Vagina (tissue), 2 donors: ENCODE measurements at places on chromosomes 3 and 15. TPM values are rescaled to one million over a fixed set of nuclear protein-coding genes. Genes with fewer than 3 reads are reported as not detected.

Gene ARPIN
- 20.1 TPM for total RNA-seq

DNA sequence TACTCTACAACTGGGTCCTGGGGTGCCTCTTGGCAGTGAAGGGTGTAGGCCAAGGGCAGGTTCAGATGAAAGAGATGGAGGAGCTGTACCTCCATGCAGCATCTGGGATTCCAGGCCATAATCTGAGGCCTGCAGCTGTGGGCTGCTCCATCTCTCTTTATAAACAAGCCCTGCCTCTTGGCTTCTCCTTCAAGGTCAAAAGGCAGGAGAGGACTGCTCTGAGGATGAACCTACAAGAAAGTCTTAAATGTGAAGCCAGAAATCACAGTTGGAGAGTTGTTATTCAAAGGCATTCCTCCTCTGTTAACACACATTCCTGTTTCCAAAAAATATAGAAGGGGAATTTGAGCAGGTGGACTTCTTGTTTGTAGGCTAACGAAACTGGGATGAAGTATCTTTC is 355.5 kb downstream of the NTRK3 start:
- no peak for DNase-seq

GRCh38 chr15:66603301-66604179 is 37.7 kb upstream of the LCTL start:
- no peak for DNase-seq

- DNase-seq: no peak
These were observed 161.1 kb downstream of the CACNA2D3 start for GRCh38 chr3:54283470-54283869.

- no peak for DNase-seq
These were observed at the start of gene C3orf85 for GRCh38 chr3:109136523-109136922. C3orf85 (plus strand) TSS chr3:109136719; CDS start chr3:109136848, 129 bp downstream.

GRCh38 chr15:101225658-101226057 is 26.2 kb downstream of the CHSY1 start:
- no peak for DNase-seq

- no peak for DNase-seq
These were observed 137.6 kb downstream of the AQP9 start for GRCh38 chr15:58275785-58276184.

- DNase-seq: no peak
These were observed 10.4 kb upstream of the ZNF662 start for GRCh38 chr3:42895580-42895868.

DNA sequence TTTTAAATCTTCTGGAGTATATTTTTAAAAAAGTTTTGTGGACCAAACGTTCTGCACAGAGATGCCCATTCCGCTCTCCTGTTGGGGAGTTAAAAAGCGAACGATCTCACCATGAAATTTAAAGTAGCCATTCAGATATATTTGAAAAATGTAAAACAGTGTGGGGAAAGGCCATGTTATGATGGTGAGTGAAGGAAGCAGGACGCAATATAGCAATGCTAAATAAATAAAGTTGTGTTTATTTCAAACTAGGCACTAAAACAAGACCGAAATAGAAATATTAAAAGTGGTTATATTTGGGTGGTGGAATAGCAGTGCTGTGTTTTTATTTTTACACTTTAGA is 327 bp upstream of the CCDC13 start:
- no peak for DNase-seq

DNA sequence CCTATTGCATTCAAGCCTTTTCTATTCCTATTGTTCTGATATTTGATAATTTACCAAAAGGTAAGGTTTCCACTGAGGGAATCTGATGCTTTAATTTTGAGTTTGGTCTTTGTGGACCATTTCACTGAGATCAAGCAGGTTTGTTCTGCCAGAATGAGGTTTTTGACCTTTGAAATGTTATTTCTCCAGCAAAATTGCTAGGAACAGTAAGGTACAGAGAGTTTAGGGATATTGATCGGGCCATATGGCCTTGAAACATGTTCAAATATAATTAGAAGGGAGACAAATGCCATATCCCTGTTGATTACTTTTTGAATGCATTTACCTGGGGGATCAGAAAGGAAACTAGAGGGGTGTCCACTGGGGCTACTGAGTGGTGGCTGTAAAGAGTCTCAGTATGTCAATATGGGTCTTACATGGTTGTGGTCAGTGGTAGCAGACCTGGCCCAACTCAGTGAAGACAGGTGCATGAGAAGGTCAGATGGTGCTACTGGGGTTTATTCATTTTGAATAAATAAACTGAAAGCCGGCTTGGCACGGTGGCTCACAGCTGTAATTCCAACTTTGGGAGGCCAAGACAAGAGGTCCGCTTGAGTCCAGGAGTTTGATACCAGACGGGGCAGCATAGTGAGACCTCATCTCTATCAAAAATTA is 100.2 kb downstream of the SV2B start:
- no peak for DNase-seq

GRCh38 chr15:91186904-91187656 is 87.0 kb downstream of the SV2B start:
- DNase-seq: no peak

Gene GUCA1C
- total RNA-seq: not detected

Gene SLC12A8
- total RNA-seq: 6.1 TPM

DNA sequence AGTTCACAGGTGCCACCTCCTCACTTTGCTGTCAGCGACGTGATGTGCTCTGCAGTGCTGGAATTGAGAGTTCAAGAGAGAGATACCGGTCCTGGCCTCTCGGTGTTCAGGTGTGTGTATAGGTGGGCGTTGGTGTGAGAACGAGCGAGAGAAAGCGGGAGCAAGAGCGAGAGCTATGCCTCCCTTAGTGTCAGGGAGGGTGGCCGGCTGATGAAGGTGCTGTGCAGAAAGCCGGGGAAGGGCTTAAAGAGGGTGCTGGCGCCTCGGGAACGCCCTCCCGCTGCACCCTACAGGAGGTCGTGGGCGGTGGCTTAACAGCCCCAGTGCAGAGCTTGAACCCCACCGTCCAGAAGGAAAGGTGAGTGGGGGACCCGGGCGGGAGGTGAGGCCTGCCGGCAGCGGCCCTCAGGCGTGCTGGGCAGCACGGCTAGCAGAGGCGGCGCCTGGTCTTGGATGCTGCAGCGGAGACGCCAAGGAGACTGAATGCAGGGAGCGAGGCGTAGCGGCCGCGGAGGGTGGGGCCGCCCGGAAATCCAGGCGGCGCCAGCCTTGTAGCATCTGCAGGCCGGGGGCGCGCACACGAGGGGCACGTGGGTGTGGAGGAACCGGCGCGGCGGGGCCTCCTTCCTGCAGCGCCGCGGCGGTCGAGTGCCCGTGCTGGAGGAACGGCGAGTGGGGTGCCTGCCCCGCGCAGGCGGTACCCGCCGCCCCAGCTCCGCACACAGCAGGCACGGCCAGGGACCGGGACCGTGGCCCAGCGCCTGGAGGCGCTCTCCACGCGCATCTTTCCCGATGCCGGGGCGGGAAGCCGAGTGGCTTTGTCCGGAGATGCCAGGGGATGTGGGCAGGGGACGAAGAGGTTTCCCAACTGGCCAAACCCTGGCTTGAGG is 246.8 kb upstream of the TOPAZ1 start:
- no peak for DNase-seq

Gene NANOGP8
- total RNA-seq: not detected

Gene PLSCR5
- not detected for total RNA-seq

Gene ADAMTSL3
- total RNA-seq: 4.2 TPM

Gene MYL3
- not detected for total RNA-seq

DNA sequence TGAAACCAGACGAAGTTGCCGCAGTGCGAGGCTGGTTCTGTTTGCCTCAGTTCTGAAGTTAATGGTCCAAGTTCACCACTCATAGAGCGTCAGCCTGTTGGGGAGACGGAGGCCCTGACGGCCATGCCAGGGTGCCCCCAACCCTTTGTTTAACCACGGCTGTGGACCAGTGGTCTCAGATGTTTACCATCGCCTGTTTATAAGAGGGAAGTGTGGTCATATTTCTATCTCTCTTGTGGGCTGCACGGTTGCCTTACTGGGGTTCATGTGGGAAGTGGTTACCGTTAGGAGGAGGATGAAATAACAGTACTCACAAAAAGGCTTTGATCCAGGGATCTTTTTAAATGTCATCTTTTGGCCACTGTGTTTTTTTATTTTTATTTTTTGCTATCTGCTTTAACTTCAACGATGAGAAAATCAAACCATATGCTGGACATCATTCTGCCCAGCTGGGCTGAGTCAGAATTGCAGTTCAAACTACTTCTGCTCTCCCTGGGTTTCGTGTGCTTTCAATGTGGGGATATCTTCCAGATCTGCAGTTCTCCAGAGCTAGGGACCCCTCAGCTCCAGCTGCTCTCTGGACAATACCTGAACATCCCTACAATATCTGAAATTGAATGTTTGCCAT is 17.8 kb downstream of the SMAD3 start:
- DNase-seq: no peak

GRCh38 chr15:63385911-63386531 is 4.4 kb upstream of the CA12 start:
- DNase-seq: no peak

GRCh38 chr3:49673121-49673714 is 933 bp upstream of the APEH start:
- DNase-seq: no peak

DNA sequence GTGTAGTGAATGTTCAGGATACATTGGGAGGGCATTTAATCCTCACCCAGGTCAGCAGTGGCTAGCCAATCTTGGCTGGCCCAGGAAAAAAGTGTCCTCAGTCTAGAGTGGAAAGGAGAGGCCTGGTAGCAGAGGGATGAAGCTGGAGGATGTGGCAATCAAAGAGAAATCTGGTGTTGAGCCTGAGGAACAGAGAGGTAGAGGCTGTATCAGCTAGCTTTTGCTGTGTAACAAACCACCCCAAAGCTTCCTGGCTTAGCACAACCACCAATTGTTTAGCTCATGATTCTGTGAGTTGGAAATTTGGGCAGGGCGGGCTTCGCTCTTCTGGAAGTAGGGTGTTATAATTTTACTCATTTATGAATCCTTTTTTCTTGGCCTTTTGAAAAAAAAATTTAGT is 49.8 kb upstream of the PRR23E start:
- no peak for DNase-seq

Gene PARL
- total RNA-seq: 36.6 TPM

DNA sequence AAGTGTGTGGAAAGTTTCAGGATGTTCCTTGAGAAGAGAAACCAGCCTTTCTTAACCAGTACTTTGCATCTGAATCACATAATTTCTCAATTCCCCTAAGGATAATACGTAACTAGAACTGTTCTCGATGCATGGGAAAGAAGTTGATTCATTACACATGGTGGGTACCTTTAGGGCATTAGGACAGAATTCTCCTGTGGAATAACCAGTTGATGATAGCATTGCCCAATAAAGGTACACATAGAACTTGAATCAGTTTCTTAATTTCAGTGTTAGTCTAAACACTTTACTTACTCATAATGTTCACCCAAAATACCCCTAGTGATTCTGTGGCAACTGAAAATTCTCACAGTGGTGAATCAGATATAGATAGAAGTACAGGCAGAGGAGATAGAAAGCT is 1030.9 kb downstream of the ROBO1 start:
- DNase-seq: no peak

GRCh38 chr3:140499114-140499757 is 178.6 kb upstream of the TRIM42 start:
- no peak for DNase-seq

Gene SLC24A5
- not detected for total RNA-seq

Gene SLC25A20
- 24.1 TPM for total RNA-seq

Gene C2CD4A
- not detected for total RNA-seq

Gene C3orf70
- 5.6 TPM for total RNA-seq

Gene KCTD6
- total RNA-seq: 19.6 TPM

DNA sequence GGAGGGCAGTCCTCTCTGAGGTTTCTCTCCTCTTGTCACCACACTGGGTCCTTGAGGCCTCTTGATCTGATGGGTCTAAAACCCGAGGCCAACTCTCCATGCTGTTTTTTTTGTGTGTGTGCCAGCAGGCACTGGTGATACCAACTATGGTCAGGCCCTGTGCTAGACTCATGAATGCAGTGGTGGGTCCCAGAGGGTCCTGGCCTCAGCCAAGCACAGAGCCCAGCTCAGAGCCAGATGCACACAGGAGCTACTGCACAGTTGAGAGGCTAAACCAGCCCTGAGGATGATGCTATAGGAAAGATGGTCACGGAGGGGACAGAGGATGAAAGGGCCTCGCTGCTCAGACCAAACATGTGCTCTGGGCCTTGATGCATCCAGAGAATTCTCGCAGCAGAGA is 33.5 kb downstream of the RAB6B start:
- no peak for DNase-seq

DNA sequence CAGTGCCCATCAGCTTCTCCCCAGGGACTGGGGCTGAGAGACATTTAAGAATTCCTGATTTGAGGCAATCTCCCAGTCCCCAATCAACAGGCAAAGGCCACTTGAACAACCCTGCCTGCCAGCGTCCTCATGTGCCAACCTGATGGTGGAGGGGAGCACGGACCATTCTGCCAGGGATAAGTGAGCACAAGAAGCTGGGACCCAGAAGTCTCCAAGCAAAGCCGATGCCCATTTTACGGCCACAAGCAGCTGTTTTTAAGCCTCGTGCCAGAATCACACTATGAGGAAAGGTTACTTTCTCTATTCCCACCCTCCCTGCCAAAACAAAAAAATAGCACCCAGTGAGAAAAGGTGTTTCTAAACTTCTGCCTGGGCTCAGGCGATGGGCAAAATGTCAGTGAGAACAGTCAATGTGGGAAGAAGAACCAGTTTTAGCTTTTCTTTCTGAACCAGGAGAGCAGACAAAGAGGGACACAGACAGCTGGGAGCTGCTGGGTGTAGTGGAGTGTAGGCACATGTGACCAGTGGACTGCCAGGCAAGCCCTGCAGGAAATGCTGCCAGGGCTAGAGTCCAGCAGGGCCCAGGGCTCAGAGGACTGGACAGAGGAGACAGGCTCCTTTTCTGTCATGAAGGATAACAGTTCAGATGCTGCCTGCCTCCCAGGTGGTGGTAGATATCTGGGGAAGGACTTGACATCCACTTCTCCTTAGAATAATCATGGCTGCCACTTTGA is 57.7 kb downstream of the ATP2B2 start:
- DNase-seq: no peak

DNA sequence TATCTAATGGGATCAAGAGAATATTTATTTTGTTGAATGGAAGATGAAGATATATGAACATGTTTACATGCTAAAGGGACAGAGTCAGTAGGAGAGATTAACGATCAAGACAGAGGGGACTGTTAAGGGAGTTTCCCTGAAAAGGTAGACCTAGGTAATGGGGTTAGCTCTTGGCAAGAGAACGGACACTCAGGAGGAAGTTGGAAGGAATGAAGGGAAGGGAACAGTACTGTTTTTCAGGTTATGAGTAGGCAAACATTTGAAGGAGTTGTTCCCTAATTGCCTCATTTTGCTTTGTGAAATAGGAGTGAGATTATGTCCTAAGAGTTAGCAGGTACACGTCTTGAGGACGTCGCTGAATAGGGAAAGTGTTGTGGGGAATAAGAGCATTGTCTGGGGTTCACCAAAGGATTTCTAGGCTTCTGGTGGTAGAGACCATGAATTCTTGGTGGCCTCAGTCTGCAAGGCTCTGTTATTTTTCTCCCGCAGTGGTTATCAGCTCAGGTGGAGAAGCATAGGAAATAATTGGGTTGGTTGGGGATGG is 41.3 kb downstream of the PDE8A start:
- no peak for DNase-seq

GRCh38 chr3:160757233-160758106 is 1.4 kb downstream of the PPM1L start:
- no peak for DNase-seq

GRCh38 chr3:33034601-33035000 is 62.3 kb downstream of the GLB1 start:
- DNase-seq: no peak
